ENCODE measurements at places on chromosomes 12 and 14. TPM values are rescaled to one million over a fixed set of nuclear protein-coding genes. Genes with fewer than 3 reads are reported as not detected.
A peak's percentile ranks its signal among the peaks of the same experiment; 100 is the strongest.

The CIROP gene
- total RNA-seq, result not detected

The PYGL gene
- 110 TPM for total RNA-seq

DNA sequence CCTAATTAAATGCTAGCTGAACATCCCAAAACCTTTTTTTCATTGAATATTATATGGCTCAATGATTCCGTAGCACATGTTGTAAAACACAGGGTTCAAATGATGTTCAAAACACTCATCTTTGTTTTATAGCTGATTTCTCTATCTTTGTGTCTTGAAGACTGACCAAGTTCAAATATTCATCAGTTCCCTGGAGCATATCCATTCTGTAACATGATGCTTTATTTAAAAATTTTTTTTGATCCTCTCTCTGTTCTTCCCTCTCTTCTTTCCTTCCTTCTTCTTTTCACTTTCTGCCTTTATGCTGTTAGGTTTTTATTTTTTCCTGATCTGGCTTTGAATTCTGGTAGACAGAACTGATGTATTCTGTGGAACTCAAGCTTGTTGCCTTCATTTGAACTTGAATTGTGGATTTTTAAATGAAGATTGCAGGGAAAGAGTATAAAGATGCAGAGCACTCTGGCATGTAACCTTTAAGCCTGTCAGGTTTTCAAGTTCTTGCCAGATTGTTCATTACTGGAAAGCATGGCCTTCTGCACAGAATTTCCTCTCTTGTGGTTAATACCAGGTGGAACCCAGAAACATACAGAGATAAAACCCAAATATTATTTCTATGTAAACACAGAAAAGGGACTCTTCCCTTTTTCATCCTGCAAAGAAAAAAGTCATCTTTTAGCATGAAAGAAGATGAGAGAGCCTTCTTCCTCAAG is 39.5 kb downstream of the PROX2 start:
- no peak for DNase-seq

The RASSF8 gene
- total RNA-seq, result 10.4 TPM

DNA sequence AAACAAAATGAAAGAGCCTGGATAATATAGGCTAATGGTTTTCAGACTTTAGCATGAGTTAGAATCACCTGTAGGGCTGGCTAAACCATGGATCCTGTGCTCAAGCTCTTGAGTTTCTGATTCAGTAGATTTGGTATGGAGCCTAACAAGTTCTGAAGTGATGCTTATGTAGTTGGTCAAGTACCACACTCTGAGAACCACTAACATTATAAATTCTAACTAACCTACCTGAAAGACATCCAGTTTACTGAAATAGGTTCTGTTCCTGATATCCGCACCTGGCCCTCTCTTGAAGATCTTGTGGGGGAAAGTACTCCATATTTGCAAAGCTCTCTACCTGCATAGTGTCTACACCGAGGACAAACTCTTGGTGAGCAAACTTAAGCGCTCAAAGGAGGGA is 59.4 kb upstream of the VSX2 start:
- no peak for DNase-seq

- DNase-seq, result no peak
Observed at GRCh38 chr14:51228890-51229289, 11.2 kb upstream of the TMX1 start.

The ARF3 gene
- total RNA-seq, result 53.8 TPM

DNA sequence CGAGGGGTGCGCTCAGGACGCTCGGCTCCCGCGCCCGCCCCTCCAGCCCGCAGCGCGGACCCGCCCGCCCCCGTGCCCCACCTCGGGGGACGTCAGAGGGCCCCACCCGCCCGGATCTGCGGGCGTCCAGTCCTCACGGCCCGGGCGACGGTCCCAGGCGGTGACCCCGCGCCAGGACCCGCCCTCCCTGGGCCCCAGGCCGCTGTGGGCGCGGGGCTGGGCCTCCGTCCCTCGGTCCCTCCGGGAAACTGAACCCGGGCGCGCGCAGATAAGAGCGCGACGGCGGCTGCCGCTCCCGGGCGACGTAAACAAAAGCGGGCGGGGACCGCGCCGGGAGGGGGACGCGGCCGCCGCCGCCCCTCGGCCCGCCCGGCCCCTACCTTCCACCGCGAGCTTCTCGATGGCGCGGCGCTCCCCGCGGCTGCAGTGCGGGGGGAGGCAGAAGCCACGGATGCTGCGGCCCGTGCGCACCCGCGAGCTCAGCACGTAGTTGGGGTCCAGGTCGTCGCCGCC is 1.1 kb downstream of the CKB start:
- no peak for DNase-seq

The KRT79 gene
- not detected for total RNA-seq

DNA sequence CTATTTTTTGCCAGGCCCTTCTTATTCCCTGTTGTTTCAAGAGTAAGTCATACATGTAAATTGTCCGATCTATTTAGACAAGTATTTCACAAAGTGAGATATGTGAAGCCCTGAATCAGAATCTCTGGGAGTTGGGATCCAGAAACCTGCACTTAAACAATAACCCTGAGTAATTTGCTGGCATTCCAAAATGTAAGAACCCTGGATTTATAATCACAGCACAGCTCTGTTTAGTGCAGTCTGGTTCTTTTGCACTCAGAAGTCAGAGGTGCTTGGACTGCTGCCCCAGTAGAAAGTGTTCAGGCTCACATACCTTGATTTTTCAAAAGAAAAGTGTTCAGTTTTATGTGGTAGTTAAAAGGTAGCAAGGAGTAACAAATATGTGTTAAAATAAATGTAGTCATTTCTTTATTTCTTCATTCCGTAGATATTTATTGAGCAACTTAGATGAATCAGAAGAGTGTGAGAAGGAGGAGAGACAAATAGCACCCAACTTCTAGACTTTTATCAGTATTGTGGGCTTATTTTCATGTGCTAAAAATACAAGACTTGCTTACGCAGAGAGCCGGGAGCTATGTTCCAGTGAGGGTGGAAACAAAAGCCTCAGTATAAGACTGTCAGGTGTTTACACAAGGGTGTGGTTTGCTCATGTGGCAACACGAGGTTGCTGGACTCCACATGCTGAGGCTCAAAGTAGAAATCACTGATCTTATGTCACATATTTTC is 70.1 kb downstream of the SYNE2 start:
- peak; percentile 88 for DNase-seq

- peak; percentile 42 for DNase-seq
Observed at GRCh38 chr14:106094654-106095189, 568.3 kb downstream of the TMEM121 start.

DNA sequence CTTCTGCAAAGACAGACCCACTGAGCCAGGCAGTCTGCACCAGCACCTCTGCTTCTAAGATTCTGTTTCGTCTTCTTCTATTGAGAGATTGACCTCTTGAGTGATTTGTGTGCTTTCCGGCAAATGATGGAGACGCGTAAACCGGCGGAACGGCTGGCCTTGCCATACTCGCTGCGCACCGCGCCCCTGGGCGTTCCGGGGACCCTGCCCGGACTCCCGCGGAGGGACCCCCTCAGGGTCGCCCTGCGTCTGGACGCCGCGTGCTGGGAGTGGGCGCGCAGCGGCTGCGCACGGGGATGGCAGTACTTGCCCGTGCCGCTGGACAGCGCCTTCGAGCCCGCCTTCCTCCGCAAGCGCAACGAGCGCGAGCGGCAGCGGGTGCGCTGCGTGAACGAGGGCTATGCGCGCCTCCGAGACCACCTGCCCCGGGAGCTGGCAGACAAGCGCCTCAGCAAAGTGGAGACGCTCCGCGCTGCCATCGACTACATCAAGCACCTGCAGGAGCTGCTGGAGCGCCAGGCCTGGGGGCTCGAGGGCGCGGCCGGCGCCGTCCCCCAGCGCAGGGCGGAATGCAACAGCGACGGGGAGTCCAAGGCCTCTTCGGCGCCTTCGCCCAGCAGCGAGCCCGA is 703 bp downstream of the ASCL4 start:
- DNase-seq, result no peak

The LRRK2 gene
- not detected for total RNA-seq

The ARG2 gene
- total RNA-seq, result 59.7 TPM

- no peak for DNase-seq
Observed at GRCh38 chr12:104720339-104721038, 237.6 kb downstream of the SLC41A2 start.

DNA sequence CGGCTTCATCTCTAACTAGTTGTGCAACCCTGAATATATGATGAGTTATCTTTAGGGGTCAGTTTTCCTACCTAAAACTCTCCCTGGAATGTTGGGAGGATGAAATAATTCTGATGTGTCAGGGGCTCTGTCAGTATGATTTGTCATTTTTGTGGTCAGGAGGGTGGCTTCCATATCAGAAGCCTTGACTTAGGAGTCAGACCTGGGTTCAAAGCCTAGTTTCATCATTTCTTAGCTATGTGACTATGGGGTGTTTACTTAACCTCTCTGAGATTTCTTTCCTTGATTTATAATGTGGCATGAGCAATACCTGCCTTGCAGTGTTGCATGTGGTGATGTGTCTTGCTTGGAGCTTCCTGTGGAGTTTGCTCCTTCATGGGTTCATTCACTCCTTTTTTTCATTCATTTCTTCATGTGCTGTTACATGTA is 146.8 kb downstream of the CHST11 start:
- no peak for DNase-seq

GRCh38 chr12:77001276-77001675 is 64.1 kb downstream of the E2F7 start:
- DNase-seq, result no peak

DNA sequence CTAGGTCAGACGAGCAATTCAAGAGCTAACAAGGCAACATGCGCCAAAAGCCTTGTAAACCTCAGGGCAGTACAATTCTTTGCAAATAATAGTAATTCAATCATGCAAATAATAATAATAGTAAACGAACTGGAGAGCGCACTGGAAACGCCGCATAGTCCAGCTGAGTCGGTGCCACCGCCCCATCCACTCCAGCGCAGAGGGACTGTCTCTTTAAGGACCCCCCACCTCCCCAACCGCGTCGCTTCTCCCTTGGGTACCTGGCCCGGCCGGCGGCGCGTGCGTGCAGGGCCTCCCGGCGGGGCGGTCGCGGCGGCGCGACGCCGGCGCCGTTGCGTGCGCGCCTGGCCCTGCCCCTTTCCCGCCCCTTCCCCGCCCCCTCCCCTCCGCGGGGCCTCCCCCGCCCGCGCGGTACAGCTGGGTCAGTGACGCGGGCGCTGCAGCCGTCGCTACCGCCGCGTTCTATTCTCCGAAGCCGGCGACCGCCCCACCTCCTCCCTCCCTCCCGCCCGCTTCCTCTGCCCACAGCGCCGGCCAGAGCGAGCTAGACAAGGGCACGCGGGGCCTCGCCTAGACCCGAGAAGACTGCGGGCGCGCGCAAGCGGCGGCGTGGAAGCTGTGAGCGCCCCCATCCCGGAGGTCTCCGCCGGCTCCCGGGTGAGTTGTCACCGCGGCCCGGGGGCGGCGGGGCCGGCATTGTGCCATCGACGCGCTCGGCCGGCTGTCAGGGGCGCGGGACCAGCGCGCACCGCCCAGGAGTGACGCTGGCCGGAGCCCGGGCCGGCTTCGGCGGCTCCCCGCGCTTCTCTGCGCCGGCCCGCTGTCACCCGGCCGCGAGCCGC is at the start of gene SUSD6:
SUSD6 (plus strand) TSS at position 425 of the 842 bp plus-strand sequence. CDS start 46,997 bp downstream, outside the sequence.
- DNase-seq, result peak; percentile 74

The FAM161B gene
- 2.0 TPM for total RNA-seq

DNA sequence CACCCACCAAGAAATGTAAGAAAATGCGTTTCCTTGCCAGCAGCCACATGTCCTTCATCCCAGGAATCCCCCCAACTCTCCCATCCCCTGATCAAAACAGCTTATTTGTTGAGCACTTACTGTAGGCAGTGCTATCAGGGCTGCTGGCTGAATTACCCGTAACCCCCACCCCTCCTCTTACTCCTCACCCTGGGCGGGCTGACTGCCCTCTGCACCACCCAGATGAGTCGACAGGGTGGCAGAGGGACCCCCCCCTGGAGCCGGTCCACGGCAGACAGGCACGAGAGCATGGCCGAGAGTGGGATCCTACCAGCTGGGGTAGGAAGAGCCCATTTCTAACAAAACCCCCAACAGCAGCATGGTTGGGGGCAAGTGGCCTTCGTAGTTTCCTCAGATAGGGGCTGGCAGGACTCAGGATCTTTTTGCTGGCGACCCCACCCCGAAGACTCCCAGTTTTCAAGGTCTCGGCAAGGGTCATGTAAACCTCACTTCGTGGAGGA is 1.1 kb upstream of the RHOF start:
- no peak for DNase-seq

DNA sequence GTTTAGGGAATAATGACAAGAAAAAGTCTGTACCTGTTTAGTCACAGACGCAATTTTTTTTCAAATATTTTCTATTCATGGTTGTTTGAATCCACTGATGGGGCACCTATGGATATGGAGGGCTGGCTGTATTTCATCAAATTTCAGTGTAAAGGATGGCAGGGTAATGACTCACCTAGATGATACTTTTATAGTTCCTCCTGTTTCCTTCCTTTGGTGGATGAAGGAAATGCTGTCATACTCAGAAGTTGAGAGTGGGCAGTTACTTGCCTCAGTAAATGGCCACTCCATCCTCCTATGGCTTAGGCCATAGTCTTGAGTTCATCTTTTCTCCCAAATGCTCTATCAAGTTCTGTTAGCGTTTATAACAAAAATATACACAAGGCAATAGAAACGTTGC is 18.9 kb upstream of the C12orf71 start:
- DNase-seq, result no peak

DNA sequence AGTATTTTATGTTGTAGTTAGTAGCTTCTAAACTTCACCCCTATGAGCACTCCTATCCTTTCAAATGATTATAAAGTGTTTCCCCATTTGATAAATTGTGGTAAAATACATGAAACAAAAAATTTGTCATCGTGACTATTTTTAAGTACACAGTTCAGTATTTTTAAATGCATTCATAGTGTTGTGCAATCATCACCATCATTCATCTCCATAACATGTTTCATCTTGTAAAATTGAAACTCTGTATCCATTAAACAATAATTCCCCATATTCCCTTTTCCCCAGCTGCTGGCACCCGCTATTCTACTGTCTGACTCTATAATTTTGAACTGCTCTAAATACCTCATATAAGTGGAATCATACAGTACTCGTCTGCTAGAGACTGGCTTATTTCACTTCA is 52.5 kb downstream of the ATP23 start:
- no peak for DNase-seq

GRCh38 chr14:93884950-93885349 is 42.2 kb upstream of the FAM181A start:
- no peak for DNase-seq

- DNase-seq, result no peak
Observed at GRCh38 chr12:98769068-98769467, 124.0 kb downstream of the APAF1 start.

The RPL36AL gene
- 383 TPM for total RNA-seq

GRCh38 chr12:98408681-98409080 is 106.7 kb upstream of the TMPO start:
- DNase-seq, result no peak

DNA sequence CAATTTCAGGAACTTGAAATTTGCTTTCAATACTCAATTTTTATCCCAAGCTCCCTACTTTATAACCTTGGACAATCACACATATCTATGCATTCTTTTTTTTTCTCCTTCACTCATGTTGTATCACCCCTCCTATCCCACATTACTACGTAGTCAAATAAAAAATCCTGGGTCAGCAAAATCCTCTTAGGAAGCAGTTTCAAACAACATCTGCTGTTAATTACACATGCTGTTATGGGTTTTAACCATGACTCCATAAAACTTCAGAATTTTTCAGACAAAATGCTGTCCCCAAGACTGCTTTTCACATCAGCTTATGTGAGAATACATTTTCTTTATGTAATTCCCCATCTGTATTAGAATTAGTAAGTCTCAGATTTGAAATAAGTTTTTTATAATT is 61.7 kb downstream of the LRFN5 start:
- DNase-seq, result no peak

All from HepG2 (cell line).